ENCODE measurements at places on chromosomes 16 and 17.

- DNase-seq, result no peak
Observed at GRCh38 chr17:34715504-34715903, 136.1 kb downstream of the TMEM132E start.

DNA sequence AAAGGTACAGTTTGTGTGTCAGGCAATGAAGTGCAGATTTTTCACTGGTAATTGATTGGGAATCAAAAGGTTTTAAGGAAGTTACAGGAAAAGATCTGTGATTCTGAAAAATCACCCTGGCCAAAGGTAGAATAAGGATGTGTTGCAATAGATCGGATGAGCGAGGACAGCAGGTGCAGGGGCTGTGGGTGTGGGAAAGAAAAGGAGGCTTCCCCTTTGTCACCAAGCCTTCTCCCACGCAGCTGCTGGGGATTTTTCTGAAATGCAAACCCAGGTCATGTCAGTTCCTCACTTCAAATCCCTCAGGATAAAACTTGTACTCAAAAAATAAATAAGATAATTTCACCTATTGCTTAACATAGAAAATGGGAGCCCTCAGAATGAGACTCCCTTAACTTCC is 47.9 kb upstream of the ARHGAP17 start:
- DNase-seq, result no peak

GRCh38 chr17:37698911-37699255 is 46.0 kb downstream of the HNF1B start:
- no peak for DNase-seq

DNA sequence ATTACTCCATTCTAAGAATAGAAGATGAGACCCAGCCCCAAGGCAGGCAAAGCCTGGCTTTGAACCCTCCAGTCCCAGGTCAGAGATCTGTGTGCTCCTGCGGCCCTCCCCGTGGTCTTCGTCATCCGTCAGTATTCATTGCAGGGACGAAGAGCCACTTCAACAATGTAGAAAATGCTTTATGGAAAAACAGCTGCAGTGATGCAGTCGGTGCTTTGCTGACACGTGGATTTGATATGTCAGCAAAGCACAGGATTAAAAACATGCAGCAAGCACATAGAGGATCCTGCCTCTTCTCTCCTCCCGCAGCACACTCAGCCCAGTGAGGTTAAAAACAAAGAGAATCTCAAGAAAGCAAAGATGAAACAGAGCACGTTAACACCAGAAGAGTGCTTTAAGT is 117.1 kb upstream of the AXIN2 start:
- DNase-seq, result peak; percentile 55

- no peak for DNase-seq
Observed at GRCh38 chr17:45936610-45937009, 42.3 kb downstream of the MAPT start.

- no peak for DNase-seq
Observed at GRCh38 chr17:83071365-83071764, 8.0 kb upstream of the METRNL start.

DNA sequence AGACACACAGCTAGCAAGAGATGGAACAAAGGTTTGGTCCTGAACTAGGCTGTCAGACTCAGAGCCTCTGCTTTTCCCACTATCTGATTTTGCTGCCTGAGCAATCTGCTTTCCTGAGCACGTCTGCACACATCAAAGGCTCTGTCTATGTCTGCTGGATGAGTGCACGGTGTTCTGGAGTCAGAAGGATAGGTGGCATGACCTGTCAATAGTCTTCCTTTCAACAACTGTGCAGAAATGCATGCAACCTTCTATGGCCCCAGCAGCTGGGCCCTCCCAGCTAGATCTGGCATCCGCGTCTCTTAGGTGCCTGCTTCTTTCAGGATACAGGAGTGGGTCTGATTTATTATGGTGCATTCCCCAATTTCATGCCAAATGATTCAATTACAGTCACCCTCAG is 138.3 kb downstream of the UTP18 start:
- DNase-seq, result no peak

GRCh38 chr17:49157784-49158183 is 25.2 kb downstream of the B4GALNT2 start:
- DNase-seq, result peak; percentile 46

GRCh38 chr16:66894948-66895688 is 14.8 kb downstream of the PDP2 start:
- DNase-seq, result peak; percentile 59

- no peak for DNase-seq
Observed at GRCh38 chr16:51763072-51763661, 612.1 kb upstream of the SALL1 start.

DNA sequence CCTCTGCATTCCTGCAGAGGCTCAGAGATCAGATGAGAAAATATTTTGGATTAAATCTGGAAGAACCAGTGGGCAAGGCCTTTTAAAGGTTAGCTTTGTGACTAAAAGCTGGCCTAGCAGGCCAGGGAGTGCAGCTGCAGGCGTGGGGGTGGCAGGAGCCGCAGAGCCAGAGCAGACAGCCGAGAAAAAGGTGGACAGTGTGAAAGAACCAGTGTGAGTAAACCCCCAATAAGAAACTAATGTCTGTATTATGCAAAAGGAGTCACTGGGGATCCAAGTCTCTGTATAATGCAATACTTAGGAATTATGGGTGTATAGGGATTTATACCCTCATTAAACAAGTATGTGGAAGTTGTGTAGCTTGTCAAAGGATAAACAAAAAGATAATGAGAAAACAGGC is 21.4 kb upstream of the SPACA3 start:
- DNase-seq, result no peak

- DNase-seq, result no peak
Observed at GRCh38 chr17:41837761-41838538, at the start of gene KLHL10. Gene KLHL10 (plus strand): TSS chr17:41837825. CDS start chr17:41837933, 108 bp downstream.

DNA sequence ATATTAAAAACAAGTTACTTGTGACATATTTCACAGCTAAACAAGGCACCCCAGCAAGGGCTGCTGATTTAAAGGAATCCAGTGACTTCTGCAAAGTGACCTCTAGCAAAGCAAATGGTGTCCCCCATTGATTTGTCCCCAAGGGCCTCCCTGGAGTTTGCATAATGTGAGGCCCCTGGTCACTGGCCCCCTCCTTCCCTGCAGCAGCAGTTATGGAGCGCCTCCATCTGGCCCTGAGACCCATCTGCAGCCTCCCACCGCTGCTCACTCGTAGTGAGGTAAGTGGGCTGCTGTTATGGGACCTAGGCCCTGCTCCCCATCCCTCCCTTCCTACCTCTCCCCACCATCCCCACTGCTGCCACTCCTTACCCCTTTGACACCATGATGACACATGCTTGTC is 19.6 kb upstream of the EEF2K start:
- no peak for DNase-seq

GRCh38 chr16:66223176-66223780 is 143.2 kb upstream of the CDH5 start:
- peak; percentile 96 for DNase-seq

DNA sequence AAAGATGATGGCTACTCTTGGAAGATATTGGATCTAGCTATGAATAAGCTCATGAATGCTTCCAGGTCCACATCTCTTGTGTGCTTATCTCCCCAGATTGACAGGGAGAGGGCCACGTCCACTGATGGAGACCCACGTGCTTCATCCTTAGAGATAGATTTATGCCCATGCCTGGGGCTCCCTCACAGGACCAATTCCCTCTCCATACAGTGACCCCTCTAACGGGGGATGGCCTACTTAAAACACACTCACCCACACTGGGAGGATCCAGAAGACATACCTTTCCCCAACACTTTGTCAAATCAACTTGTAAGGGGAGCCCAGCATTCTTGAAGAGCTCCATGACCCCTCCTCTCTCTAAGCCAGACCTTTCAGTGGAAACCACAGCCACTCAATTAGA is 169.7 kb upstream of the CDH5 start:
- DNase-seq, result no peak

DNA sequence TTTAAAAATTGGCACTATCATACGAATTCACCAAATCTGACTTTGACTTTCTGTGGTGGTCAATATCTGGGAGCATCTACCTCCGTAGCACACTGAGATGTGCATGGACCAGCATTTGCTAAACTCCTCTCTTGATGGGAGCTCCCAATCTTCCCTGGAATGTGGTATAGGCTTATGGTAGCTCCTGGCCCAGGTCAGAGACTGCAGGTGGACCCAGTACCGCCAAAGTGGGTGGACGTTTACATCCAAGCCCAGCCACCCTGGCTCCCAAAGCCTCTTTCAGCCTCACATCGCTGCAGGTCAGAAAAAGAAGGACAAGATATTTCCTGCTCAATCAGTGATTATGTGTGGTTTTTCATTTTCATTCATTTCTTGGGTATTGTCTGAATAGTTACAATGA is 43.1 kb upstream of the NKD1 start:
- DNase-seq, result no peak

DNA sequence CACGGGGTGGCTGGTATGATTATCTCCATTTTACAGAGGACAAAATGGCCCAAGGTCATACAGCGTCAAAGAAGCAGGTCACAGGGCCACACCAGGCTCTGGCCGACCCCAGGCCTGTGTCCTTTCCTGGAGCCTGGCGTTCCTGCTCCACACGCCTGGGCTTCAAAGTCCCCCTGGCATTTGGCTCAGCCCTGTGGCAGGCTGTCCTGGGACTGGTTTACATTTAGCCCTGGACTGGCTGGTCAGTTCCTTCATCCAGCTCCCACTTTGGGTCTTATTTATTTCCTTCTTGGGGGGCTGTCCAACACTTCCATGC is 15.3 kb downstream of the TBX2 start:
- no peak for DNase-seq

DNA sequence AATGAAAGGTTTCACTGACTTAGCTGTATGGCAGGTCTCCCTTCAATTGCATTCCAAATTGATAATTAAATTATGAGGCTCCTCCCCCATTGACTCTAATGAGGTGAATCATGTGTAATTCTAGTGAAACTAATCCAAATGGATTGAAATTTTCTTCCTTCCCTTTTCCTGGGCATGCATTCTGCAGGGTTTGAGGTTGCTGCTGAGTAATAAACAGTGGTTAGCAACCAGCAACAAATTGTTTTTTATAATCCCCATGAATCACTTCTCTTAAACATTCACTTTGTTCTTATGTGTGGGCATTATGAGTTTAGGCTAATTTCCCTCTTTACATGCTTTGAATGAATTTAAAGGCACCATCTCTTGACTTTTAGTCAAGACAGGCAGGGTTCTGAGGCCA is 43.4 kb downstream of the MYOCD start:
- DNase-seq, result peak; percentile 37

DNA sequence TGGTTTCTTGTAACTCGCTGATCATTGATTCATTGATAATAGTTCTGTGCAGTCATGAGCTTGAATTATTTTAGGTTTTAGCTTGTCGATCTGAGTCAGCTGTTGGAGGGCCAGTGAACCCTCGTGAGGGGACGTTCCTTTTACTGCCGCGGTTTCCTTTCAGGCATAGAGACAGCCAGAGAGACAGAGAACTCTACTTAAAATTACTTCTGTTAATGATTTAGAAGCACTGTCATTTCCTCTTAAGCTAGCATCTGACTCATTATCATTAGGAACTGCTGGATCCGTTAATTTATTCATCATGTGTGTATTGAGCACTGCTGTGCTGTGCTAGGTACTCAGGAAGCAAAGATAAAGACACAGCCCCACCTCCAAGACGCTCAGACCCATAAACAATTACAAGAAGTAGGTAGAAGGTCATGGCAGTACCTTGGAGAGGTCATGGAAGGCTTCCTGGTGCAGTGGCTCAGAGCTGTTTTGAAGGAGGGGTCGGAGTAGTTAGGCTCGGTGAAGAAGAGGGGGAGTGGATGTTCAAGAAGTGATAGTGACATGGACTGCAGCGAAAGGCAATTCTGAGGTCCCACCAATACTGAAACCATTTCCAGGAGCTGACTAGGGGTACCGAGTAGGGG is 3.3 kb downstream of the PGS1 start:
- DNase-seq, result peak; percentile 79

GRCh38 chr16:57630931-57631845 is 2.8 kb downstream of the ADGRG1 start:
- no peak for DNase-seq

- peak; percentile 83 for DNase-seq
Observed at GRCh38 chr16:15811481-15812400, 45.1 kb downstream of the MYH11 start.

- DNase-seq, result peak; percentile 62
Observed at GRCh38 chr16:9033125-9033830, 58.2 kb upstream of the HAPSTR1 start.

GRCh38 chr17:76331083-76331482 is 22.6 kb downstream of the PRPSAP1 start:
- DNase-seq, result no peak

DNA sequence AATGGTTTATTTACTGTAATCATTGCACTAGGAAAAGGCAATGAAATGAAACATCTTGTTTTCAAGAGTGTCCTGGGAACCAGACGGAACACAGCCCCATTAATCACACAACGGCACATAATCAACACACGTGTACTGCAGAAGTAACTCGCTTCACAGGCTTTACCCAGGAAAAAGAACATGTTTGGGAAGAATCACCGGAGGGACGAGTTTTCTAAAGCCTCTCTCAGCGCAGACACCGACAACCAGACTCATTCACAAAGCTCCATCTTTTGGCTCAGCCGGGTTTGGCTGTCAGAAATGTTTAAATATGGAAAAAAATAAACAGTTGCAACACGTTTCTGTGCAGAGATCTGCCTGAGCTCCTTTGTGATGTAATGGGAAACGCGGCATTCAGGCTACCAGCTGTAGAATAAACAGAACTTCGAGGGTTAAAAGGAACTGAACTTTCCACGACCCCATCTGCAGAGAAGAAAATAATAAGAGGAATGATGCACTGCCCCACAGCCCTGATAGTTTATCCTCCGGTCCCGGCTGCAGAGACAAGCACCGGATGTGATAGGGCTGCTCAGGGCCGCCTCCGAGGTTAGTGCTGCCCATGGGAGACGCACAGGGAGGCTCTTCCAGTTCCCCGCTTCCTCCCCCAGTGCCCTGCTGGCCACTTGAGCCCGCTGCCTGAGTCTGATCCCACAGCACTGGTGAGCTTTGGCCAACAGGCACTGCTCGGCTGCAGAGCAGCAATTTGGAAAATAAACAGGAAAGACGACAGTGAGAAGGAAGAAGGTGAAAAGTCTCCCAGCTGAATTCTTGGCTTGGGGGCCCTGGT is 119.8 kb downstream of the HIC1 start:
- DNase-seq, result peak; percentile 94

DNA sequence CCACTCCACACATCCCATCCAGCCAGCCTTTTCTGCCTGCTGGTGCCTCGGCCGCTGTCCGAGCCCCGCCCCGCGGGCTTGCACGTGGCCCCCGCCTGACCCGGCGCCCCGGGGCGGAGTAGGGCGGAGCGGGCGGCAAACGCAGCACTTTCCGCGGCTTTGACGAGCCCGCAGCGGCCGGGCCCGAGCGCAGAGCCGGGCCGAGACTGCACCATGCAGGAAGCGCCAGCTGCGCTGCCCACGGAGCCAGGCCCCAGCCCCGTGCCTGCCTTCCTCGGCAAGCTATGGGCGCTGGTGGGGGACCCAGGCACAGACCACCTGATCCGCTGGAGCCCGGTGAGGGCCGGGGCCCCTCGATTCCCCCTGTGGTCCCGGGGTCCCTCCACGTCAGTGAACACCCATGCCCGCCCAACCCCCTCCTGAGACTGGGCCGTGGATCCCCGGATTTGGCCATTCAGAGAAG is at the start of gene HSF4:
TSS of gene HSF4 (plus strand) at position 147 of the 463 bp plus-strand sequence. CDS start at position 214, 67 bp downstream.
- no peak for DNase-seq

GRCh38 chr17:3890878-3891219 is 2.0 kb downstream of the CAMKK1 start:
- no peak for DNase-seq

- peak; percentile 53 for DNase-seq
Observed at GRCh38 chr16:56932721-56933619, 1.0 kb downstream of the HERPUD1 start.

Measured in fibroblast of skin of right biceps (primary cell).